ENCODE measurements at places on chromosomes 2 and 18. TPM values are rescaled to one million over a fixed set of nuclear protein-coding genes. Genes with fewer than 3 reads are reported as not detected.
A peak's percentile ranks its signal among the peaks of the same experiment; 100 is the strongest.

DNA sequence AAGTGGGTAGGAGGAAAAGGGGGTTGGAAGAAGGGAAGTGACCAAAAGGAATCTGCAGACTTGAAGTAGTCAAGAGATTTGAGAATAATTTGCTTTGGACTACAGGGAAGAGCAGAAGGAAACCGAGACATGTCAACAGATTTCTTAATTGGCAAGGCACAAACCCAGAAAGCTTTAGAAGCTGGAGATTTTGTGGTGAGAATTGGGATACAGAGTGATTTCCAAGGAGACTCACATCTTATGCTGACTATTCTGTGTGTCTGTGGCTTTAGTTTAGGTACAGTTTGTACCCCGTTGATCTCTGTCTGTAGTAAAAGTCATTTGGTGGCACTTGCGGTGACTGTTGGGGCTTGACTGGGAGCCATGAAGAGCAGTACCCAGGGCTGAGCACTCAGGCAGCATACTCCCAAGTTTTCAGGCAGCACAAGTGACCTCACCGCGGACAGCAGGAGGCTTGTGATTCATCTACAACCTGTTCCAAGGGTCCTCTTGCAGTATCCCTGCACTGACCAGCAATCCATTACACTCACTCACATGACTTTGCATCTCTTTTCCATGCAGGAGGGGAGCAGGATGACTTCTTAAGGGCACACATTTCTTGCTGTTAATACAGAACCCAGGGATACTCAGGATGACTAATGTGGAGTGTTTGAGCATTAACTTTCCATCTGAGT, 97.1 kb upstream of the TNP1 start:
- no peak for DNase-seq

GRCh38 chr2:28750316-28751251, 1.0 kb upstream of the PPP1CB start:
- no peak for DNase-seq

DNA sequence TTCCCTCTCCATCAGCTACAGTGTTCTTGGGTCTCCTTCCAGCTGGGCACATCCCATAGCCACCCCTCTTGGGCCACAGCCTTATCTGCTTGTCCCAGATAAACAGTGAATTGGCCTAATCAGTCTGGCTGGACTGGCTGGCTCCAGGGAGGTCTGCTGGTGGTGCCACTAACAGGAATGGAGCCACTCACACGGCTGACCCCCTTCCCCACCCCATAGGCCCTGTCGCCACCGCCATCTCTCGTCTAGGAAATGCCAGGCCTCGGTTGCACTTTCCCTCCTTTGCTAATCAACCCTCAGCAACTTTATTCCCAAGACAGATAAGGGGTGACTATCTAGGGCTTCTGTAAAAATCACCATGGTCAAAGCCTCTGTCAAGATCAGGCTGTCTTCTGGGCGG, 23.0 kb upstream of the TNP1 start:
- no peak for DNase-seq

GRCh38 chr2:66306483-66306882, 128.4 kb upstream of the MEIS1 start:
- DNase-seq, result no peak

DNA sequence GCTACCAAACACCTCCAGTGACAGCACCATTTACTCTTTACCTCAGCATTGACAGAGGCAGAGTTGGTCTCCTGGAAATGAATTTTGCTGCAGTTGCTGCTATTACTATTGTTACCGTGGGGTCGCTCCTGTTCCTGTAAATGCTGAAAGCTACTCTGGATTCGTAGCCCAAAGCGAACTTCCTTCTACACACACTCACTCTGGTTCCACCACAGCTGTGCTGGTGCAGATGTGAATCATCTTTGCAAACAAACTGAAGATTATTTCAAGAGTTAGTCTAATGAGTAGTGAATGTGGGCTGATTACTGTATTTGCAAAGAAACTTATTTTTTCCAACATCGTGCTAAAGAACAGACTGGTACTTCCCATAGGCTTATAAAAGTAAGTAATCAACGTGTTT, 304.0 kb downstream of the LPIN1 start:
- no peak for DNase-seq

DNA sequence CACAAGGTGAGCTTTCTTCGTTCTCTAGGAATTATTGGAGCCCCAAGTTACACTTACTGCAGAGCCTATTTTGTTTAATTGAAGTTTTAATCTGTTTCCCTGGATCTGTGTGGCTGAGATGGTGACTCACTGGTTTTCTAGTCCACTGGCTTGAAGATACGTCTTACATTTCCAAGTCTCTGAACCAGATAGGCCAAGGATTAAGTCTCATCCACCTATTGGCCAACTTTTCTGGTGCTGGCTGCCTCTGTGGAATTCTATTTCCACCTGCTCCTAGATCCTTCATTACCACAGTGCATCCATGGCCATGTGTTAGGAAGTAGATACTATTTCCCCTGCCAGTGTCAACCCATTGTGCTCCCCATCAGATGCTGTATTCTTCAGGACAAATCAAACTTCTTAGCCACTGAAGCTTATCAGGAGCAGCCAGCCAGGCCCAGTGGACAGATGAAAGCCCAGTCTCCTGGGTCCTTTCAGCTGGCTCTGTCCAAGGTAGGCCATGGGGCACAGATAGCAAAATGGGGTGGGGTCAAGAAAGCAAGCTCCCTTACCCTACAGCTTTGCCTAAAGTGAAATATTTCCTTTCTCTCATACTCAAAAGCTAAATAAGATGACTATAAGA, 198.8 kb upstream of the TCF4 start:
- no peak for DNase-seq

DNA sequence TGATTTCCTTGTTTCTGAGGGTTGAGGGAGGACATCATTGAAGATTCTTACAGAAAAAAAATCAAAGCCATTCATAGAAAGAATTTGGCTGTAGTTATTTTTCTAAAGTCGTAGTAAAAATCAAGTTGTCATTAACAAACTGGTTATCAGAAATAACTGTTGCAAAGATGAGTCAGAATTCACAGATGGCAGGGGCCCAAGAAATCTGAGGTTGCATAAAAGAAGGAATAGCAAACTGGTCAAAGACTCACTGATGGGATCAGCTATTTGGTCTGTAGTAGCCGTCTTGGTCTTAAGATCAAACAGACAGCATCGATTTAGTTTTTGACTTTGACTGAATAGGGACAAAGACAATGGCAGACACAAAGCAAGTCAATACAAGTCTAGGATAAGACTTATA, 334.3 kb downstream of the FIGN start:
- DNase-seq, result no peak

GRCh38 chr2:74690571-74690970, 36.5 kb downstream of the SEMA4F start:
- DNase-seq, result peak; percentile 24

DNA sequence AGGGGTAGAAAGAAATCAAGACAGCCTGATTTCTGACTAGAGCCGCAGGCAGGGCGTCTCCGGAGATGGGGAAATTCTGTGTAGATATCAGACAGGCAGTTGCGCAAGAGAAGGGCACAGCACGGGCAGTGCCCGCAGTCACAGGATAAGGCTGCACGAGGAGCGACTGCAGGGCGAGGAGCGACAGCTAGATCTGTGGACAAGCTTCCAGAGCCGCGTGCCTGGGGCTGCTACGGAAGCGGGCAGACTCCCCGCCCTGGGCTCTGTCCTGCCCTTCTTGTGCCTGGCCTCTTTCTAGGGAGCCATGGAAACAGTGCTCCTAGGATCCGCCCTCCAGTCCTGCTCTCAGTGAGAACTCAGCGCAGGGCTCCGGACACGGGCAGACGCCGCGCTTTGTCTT, 12.6 kb downstream of the MC5R start:
- DNase-seq, result no peak

PDCD1 gene
- total RNA-seq, result 0.41 TPM

NDUFS1 gene
- total RNA-seq, result 86.8 TPM

PASK gene
- 15.1 TPM for total RNA-seq

C1QL2 gene
- total RNA-seq, result 0.41 TPM

TUBA3E gene
- not detected for total RNA-seq

KIF3C gene
- 86.8 TPM for total RNA-seq

CCDC102B gene
- total RNA-seq, result 12.2 TPM

CLASP1 gene
- total RNA-seq, result 129 TPM

RPRM gene
- 154 TPM for total RNA-seq
